ENCODE measurements at places on chromosomes 5 and 9.

DNA sequence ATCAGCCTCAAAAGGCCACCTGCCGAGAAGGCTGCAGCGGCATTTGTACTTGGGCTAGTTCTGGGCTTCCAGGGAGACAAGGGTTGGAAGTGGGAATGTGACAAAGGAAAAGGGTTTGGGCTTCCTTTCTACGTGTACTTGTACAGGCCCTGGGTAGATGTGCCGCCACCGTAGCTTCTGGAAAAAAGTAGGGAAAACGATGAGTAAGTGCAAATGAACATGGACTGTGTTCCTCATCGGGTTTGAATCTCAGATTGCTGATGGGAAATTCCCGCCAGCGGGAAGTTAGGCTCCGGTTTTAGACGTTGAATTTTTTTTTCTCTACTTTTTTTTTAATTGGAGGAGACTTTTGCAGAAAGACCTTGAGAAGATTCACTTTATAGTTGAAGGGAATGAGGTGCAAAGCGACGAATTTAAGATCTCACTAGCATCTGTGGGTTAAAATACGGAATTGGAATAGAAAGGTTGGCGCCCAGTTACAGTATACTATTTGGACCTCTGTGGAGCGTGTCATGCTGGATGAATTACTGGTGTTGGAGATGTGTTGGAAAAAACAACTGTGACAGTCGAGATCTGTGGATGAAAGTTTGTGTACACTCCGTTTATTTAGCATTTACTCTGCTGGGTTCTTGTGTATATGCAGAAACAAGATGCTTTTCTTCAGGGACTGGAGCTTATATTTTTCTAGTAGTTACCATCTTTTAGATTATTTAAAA, 1.2 kb downstream of the G3BP1 start:
- DNase-seq: no peak

DNA sequence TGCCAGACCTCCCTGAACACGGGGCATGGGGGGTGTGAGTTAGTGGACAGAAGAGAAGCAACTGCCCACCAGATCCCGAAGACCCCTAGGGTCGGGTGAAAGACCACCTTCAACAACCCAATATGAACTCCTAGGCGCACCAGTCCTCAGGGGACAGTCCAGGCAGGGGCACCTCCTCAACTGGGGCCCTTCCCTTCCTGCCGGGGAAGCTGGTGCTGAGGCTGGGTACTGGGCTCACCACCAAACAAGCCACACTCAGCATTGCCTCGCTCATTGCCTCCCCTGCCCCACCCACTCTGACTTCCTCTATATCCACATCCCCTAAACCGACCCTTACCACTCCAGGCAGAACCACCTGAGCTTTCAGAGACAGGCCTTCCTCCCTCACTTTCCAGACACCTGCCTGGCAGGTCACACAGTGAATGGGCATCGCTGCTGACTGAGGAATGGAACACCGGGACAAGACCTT, 42.5 kb downstream of the SEMA4D start:
- no peak for DNase-seq

GRCh38 chr5:120084543-120084870, 379.6 kb upstream of the PRR16 start:
- no peak for DNase-seq

- DNase-seq: peak; percentile 36
Observed at GRCh38 chr9:134344068-134344799, 18.0 kb downstream of the RXRA start.

DNA sequence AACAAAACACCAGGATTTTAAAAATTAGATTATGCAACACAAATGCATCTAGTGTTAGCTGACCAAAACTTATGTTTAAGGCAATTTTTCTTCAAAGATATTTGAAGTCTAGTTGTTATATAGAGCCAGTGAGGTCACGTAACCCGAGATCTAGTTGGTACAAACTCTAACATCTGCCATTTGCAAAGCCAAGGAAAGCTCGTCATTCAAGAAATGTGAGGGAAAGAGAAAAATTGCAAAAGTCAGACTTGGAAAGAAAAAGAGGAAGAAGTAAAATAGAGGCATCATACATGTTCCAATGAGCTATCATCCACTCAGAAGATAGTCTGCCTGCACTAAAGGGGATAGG, 293.4 kb upstream of the PUM3 start:
- DNase-seq: no peak

GRCh38 chr5:140965905-140966292, 377 bp upstream of the PCDHAC2 start:
- no peak for DNase-seq

DNA sequence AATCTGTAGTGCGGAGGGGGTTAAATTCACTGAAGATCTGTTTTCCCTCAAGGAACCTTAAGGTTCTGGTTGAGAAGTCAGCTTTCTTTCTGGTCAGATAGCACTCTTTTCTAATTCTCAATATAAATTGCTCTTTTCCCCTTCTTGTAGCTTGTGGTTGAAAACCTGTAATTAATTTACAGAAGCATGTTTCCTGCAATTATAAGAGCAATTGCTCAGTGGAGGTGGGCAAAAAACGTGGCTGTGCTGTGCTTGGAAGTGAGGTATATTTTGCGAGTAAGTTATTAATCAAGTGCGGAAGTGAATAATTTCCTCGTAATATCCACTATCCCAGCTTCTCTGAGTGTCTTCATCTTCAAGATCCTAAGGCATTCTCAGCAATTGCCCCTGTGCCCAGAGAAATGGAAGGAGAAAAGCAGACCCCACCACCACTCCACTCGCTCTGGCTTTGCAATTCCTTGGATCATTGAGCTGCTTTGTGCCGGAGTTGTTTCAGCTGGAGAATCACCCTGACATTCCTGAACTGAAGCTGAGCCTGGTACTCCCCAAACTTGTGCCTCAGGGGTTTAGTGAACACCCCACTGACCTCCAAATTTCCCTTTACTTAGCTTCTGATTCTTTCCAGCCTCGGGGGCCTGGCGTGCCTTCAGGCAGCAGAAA, 140.6 kb downstream of the LRRC70 start:
- DNase-seq: no peak

GRCh38 chr5:80917631-80918030, 42.5 kb upstream of the RASGRF2 start:
- DNase-seq: no peak

DNA sequence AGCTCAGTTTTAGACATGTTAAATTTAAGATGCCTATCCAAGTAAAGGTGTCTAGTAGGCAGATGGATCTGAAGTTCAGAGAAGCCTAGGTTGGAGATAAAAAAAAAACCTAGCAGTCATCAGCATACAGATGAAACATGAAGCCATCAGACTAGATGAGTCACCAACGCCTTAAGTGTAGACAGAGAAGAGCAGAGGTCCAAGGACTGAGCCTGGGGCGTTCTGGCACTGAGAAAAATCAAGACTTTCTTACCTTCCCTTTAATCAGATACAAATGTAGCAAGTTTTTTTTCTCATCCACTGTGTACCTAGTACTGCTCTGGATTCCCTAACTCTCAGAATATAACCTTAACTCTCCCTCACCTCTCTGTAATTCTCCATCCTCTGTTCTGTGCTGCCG, 97.3 kb downstream of the SIL1 start:
- DNase-seq: no peak

- no peak for DNase-seq
Observed at GRCh38 chr5:107056278-107056677, 614.5 kb downstream of the EFNA5 start.

- DNase-seq: peak; percentile 28
Observed at GRCh38 chr9:109975574-109976295, 195.7 kb downstream of the PALM2AKAP2 start.

- no peak for DNase-seq
Observed at GRCh38 chr5:129306725-129307124, 153.4 kb upstream of the ADAMTS19 start.

- DNase-seq: no peak
Observed at GRCh38 chr9:114656301-114656700, 1.3 kb downstream of the TEX53 start.

- peak; percentile 64 for DNase-seq
Observed at GRCh38 chr9:89597711-89598362, 7.0 kb upstream of the GADD45G start.

GRCh38 chr5:8333485-8333884, 464.5 kb downstream of the MTRR start:
- DNase-seq: no peak

- no peak for DNase-seq
Observed at GRCh38 chr9:5453004-5453403, 2.7 kb downstream of the CD274 start.

- no peak for DNase-seq
Observed at GRCh38 chr5:155260798-155261197, 247.2 kb downstream of the KIF4B start.

DNA sequence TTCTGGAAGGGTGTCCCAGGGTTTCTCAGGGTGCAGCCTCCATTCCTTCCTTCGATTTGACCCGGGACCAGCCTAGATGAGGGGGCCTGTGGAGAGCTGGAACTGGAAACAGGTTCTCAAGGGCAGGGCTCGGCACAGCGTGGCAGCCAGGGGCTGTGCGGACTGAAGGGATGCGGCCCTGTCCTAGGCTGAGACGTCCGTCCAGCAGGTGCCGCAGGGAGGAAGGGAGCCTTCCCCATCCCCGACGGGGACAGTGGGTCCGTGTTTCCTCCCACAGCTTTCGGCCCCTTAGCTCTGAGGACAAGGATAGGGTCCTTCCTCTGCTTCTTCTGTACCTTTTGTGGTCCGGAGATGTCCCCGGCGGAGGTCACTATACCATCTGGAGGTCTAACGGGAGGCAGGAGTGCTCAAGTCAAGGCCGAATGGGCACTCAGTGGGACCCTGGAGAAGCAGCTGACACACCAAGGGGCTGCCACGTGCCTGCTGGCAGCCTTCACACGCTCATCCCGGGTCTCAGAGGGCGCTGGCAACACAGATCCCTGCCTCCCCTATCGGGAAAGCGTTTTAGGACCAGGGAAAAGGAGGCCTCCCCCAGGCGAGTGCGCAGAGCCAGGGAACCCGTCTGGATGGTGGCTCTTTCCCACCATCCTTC, 49.9 kb downstream of the USP20 start:
- DNase-seq: peak; percentile 61

DNA sequence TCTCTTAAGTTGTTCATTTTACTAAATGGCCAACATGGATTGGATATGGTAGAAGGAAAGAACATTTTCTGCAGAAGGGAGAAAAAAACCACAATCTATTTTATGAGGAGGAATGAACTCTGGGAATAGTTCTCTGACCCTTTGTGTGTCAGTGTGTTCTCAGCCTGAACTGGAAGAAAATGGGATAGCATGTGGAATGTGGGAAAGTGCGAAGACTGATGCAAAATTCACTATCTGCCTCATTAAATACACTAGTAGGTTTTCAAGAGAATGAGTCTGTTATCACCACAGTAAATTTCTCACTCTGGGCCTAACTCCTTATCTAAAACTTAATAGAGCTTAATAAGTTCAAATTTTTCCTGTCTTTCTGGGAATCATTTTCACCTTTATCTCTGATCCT, 22.7 kb downstream of the ITGA1 start:
- no peak for DNase-seq

- DNase-seq: no peak
Observed at GRCh38 chr5:95042037-95042436, 242.9 kb downstream of the MCTP1 start.

DNA sequence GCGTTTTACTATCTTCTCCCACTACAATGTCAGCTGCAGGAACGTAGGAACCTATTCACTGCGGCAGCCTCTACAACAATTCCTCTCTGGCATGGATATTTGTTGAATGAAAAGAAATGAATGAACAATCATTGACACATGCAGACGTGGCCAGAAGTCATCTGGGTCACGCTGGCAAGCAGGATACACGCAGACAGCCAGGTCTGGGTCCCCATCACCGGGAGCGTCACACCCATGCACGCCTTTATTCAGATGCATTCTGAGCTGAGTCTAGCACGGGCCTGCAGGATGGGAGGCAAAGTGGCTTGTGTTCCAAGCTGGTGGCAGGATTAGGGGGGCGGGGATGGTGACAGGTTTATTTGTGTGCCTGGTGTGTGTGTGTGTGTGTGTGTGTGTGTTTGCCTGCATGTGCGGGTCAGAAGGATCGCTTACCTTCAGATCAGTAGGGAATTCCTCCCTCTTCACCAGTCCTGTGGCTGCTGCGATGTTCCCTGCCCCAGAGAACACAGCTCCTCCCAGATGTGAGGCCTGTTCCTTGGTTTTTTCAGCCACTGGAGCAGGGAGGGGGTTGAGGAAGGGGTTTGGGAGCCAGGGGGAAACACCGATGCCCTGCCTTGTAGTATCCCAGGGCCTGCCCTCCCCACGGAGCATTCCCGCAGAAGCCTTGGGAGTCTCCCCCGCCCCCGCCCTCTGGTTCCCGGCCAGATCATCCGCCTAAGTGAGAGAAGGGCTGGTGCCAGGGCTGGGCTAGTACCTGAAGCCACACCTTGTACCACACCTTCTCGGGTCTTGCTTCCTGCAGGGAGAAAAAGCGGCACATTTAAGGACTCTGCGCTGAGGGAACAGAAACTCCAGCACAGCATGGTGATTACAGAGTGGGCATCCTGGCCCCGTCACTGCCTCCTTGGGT, 4.1 kb downstream of the SNCB start:
- no peak for DNase-seq

- DNase-seq: peak; percentile 70
Observed at GRCh38 chr9:114898741-114899140, 31.6 kb downstream of the TNFSF8 start.

GRCh38 chr9:36551129-36551528, 21.6 kb upstream of the MELK start:
- no peak for DNase-seq

DNA sequence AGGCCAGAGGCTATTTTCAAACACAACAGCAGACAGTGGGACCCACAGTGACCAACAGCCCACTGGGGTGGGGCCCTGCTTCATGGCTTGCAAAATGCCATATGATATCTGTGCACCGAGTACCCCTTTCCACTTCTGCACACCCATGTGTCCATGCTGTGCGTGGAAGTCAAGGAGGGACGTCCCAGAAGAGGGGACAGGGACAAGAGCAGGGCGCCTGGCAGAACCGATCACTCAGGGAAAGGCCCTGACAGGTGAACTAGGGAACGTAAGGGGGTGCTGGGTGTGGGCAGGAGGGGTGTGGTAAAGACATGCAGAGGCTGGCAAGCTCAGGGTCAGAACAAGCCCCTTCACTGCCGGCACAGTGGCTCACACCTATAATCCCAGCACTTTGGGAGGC, 7.6 kb upstream of the TTLL11 start:
- no peak for DNase-seq

- no peak for DNase-seq
Observed at GRCh38 chr5:139686706-139687441, 38.7 kb downstream of the CXXC5 start.

DNA sequence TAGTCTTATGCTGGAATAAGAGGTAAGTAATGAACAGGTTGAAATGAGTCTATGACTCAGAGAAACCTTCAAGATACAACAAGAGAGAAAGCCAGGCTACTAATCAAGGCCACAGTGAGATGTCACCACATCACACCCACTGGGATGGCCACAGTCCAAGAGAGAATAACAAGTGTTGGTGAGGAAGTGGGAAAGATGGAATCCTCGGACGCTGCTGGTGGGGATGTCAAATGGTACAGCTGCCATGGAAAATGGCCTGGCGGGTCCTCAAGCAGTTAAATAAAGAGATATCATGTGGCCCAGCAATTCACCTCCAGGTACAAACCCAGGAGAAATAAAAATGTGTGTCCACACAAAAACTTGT, 41.9 kb upstream of the NEURL1B start:
- no peak for DNase-seq

- DNase-seq: no peak
Observed at GRCh38 chr5:16713386-16713928, 96.7 kb upstream of the RETREG1 start.
